Omental fat pad (tissue), 4 donors: ENCODE measurements at places on chromosomes 6 and 20. TPM values are rescaled to one million over a fixed set of nuclear protein-coding genes. Genes with fewer than 3 reads are reported as not detected.

The CFAP206 gene
- total RNA-seq, result 0.37 TPM

The OOEP gene
- total RNA-seq, result not detected

The TGM2 gene
- 72.0 TPM for total RNA-seq

The PLAGL1 gene
- total RNA-seq, result 33.6 TPM

The FAM217A gene
- not detected for total RNA-seq

The ECT2L gene
- not detected for total RNA-seq

The GMPR gene
- 24.5 TPM for total RNA-seq

The LRRN4 gene
- total RNA-seq, result 32.4 TPM

The KIF13A gene
- 44.0 TPM for total RNA-seq

The PPT2 gene
- 161 TPM for total RNA-seq

The SLC2A10 gene
- total RNA-seq, result 16.7 TPM

The RPN2 gene
- 160 TPM for total RNA-seq
